ENCODE measurements at places on chromosomes 4 and X.
A peak's percentile ranks its signal among the peaks of the same experiment; 100 is the strongest.

DNA sequence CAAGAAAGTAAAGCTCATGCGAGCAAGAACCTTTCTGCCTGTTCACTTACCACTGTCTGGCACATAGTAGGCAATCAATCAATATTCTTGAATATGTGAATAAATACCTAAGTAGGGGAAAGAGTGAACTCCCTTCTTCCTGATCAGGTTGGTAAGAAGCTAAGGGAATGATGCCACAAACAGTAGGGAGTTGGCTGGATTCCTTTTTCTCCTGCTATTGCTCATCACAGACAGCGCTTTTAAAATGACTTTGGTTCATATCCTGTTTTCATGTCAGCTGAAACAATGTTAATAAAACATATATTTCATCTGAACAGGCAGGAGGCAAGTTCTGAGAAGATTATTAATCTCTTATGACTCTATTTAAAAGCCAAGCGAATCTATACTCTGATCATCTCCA is 99.2 kb downstream of the NSUN7 start:
- DNase-seq = no peak

GRCh38 chr4:165379678-165380064 is 863 bp downstream of the CPE start:
- DNase-seq = no peak

- no peak for DNase-seq
Measured at GRCh38 chr4:61741327-61742096, 541.4 kb downstream of the ADGRL3 start.

- DNase-seq = peak; percentile 14
Measured at GRCh38 chr4:145719752-145720624, 40.0 kb downstream of the C4orf51 start.

DNA sequence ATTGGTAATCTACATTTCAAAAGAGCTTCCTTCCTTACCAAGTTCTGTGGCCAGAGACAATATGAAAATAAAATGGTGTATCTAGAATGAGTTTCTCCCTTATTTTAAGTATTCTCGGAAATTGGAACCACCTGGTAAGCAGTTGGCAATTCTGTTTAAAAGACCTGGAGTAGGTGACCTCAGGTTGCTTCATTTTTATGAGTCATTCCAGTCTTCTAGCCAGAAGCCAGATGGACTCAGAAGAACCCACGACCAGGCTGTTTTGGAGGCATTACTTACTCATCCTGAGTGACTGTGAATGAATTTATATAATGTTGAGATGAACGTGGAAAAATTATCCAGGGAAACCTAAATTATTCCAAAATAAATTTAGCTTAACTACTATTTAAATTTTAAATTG is 9.1 kb downstream of the BMPR1B start:
- DNase-seq = no peak

DNA sequence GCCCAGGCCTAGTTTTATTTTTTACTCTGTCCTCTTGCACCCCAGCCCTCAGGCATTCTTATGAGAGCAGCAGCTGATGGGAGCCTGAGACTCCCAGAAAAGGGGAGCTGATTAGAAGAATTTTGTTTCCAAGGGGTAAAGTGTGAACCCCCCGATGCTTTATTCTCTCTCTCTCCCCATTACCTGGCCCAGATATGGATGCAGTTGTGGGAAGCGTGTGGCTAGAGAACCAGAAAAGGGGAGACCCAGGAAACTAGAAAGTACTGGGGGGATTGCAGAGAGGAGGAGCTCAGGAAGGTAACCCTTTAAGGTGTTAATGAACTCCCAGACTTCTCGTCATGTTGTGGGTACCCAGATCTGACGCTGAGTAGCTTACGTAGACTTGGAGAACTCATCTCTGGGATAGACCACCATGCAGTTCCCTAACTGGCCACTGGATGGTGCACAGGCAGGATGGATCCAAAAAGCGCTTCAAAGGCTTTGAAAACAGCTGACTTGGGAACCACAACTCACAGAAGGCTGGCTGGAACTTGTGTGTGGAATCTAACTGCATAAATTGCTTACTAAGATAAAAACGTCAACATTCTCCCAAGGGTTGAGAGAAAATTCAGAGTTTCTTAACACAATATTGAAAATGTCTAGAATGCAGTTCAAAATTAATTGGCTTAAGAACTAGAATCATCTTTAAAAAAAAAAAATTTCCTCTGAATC is 64.7 kb downstream of the TBC1D14 start:
- DNase-seq = peak; percentile 91

GRCh38 chr4:140331876-140332275 is 41.6 kb upstream of the SCOC start:
- DNase-seq = no peak

- no peak for DNase-seq
Measured at GRCh38 chr4:113638562-113638832, 123.0 kb downstream of the CAMK2D start.

DNA sequence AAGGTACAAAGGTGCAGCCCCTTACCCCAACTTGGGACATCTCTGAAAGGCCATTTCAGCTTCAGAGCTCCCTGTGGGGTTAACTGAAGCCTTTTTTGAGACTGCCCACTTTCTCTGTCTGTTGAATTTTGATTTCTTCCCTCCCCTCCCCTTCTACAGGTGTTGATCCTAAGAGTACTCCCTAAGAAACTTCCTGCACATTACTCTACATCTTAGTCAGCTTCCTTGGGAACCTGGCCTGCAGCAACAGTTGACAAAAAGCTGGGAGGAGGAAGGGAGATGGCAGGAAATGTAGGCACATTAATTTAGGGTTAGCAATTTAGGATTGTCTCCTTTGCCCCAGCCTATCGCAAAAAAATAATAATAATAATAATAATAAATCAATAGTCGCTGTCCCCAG is 1.2 kb upstream of the IDS start:
- no peak for DNase-seq

DNA sequence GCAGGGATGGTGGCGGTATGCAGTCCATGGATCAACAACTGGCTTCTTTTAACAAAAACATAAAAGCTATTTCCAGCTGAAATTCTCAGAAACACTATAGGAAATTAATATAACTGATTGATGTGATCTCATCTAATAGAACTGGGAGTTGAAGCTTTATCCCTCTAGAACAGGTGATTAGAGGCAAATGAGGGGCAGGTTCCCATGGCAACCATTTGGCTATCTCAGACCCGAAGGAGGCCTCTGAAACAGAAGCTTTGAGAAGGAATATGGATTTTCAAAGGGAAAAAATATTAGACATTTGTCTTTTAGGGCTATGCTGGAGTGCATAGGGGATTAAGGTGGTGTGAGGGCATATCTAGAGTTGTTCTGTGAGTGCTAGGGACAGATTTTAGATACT is 50.0 kb downstream of the IGSF1 start:
- no peak for DNase-seq

GRCh38 chr4:103754844-103755243 is 35.1 kb upstream of the TACR3 start:
- DNase-seq = no peak

DNA sequence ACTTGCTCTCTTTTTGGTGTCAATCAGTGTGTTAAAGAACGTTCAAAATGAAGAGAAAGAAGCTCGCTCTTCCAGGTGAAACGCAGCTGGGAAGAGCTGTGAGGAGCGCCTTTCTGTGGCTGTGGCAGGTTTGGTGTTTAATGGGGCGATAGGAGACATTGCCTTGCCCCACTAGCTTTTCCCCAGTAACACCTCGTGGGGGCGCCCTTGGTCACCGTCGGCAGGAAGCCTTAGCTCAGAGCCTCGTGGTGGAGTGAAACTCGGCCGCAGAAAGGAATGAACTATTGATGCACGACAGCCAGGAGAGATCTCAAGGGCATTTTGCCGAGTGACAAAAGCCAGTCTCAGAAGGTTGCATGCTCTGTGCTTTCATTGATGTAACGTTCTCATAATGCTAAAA is 65.1 kb downstream of the GPR143 start:
- no peak for DNase-seq

- no peak for DNase-seq
Measured at GRCh38 chr4:85243857-85244256, 231.1 kb upstream of the ARHGAP24 start.

GRCh38 chr4:4377732-4378460 is 9.0 kb upstream of the NSG1 start:
- DNase-seq = no peak

DNA sequence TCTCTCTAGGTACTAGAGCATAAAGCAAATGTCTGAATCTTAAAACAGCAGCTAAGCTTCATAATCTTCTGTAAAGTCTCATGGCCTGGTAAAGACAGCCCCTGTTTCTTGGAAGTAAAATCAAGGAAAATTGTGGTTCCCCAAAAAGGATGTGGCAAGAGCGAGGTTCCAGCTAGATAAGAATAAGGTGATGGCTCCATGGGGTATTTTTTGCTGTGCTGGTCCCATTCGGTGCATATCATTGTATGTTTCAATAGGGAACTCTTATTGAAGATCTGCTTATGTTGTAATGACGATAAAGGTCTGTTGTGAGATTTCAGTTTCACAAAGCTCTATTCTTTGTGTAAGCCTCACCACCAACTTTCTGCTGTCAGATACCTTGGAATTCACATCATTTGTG is 316.9 kb upstream of the NOCT start:
- no peak for DNase-seq

DNA sequence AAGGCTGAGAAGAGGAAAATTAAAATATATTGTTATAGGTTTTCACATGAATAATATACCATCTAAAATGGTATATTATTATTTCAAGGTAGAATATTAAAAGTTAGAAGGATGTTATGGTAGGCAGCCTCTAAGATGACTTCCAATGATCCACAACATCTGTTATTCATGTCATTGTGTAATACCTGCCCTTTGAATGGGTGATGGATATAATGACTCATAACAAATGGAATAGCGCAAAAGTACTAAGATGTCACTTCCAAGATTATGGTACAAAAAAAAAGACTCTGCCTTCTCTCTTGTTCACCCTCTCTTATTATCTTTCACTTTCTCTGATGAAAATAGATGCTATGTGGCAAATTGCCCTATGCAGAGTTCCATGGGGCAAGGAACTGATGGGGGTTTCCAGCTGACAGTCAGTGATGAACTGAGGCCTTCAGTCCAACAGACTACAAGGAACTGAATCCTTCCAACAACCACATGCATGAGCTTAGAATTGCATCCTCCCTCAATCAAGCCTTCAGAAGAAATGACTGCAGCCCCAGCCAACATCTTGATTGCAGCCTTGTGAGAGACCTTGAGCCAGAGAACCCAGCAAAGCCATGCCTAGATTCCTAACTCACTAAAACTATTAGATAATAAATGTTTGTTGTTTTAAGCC is 57.7 kb downstream of the HS6ST2 start:
- no peak for DNase-seq

- no peak for DNase-seq
Measured at GRCh38 chr4:170652571-170652970, 562.8 kb upstream of the AADAT start.

GRCh38 chr4:55546506-55546755 is 278 bp downstream of the CLOCK start:
- DNase-seq = no peak

DNA sequence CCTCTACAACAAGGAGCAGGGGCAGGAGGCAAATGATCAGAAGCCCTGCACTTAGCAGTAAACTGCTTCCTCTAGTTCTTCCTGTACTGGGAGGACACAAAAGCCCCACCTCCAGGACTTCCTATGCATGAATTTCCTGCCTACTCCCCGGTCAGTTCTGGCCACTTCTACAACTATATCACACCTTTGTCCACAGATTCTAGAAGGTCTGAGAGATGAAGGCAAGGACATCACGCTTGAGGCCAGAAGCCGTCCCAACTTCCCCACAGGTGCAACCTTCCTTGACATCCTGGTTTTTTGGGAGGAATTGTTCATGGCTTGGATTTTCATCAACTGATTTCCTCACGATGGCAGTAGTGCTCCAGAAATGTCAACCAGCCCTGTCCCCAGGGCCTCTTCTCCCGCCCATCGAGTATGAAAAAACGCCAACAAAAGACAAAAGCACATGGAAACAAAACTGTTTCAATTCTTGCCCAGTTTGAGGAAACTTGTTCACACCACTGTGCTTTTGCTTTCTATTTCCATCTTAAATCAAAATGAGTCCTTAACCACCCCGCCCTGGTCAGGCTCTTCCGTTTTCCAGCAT is 206.5 kb upstream of the STK26 start:
- peak; percentile 84 for DNase-seq

DNA sequence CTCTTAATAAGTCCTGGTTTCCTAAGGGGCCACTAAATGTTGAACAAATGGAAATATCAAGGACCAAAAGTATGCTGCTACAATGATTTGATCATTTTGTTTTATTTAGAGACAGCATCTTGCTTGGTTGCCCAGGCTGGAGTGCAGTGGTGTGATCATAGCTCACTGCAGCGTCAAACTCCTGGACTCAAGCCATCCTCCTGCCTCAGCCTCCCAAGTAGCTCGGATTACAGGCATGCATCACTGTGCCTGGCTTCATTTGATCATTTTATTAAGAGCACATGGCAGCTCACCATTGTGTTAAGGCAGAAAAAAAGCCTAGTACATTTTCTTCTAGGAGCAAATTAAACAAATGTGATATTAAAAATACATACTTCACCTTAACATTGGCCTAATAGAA is 52.7 kb downstream of the DCLK2 start:
- no peak for DNase-seq

DNA sequence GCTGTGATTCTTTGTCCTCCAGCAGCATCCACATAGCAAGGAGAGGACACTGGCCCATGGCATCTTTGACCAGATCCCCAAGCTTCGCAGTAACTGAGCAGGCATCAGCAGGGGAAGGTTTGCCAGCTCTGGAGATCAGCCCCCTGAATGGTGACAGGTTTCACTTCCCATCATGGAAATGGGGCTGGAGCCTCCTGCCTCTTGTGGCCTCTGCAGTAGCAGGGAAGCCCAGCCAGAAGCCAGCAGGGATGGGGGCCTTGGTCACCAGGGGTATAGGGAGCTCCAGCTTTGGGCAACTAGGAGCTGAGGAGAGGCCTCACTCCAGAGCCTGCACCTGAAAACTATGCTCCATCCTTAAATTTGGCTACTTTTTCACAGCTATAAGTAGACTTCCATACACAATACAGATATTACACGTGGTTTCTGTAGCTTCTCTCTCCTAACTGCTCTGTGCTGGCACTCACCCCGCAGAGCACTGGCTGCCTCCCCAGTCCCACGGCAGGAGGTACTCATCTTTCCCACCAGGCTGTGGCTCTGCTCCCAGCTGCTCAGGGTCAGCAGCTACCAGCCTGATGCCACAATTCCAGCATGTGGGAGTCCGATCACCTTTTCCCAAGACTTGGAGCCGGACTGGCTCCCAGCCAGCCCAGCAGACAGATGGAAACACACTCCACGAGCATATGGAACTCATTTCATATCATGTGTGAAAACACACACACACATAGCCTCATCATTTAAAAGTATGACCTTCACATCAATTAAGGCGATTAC is 2.8 kb downstream of the TMEM271 start:
- no peak for DNase-seq

Data from natural killer cell (primary cell).